NCI-H1694 treated with DMSO at 0.1 percent for 48 hours (cell line): ENCODE measurements at places on chromosomes 5 and 9.

- no peak for DNase-seq
Observed at GRCh38 chr5:146761811-146762210, 116.7 kb downstream of the PPP2R2B start.

GRCh38 chr5:151234476-151235238 is 10.8 kb upstream of the CCDC69 start:
- DNase-seq, result no peak

DNA sequence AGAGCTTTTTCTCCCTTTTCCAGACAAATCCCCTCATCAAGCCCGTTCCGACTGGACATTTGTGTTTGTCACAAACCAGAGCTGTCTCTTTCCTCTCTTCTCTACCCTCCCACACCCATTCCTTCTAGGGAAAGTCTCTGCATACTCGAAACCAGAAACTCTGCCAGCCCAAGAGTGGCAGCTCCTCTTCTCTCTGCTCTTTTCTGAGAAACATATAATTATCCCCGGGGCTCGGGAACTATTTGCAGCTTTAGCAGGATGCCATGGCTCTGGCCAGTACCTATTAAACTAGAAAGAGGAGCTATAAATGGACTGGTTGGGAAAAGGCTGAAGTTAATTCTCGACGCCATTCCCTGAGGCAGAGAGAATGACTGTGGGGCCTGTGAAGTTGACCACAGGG is 82.6 kb downstream of the SH3PXD2B start:
- DNase-seq, result no peak

DNA sequence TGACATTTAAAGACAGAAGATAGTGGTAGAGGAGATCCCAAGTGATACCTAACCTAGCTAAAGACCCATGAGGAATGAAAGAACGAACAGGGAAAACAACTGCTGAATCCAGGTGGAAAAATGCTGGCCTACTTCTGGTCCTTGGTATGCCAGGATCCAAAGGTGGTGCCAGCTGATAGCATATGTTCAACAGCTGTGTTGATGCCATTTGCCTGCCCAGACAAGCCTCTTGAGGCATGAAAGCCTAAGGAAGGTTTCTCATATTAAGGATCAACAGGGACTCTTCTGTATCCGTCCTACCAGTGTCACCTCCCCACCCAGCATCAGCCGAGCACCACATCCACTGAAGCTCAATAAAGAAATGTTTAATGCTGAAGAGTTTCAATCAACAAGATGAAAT is 225.7 kb upstream of the DMRT1 start:
- DNase-seq, result peak; percentile 51

GRCh38 chr5:124580925-124581737 is 165.3 kb downstream of the ZNF608 start:
- no peak for DNase-seq
